ENCODE measurements at places on chromosomes 12 and 14.

DNA sequence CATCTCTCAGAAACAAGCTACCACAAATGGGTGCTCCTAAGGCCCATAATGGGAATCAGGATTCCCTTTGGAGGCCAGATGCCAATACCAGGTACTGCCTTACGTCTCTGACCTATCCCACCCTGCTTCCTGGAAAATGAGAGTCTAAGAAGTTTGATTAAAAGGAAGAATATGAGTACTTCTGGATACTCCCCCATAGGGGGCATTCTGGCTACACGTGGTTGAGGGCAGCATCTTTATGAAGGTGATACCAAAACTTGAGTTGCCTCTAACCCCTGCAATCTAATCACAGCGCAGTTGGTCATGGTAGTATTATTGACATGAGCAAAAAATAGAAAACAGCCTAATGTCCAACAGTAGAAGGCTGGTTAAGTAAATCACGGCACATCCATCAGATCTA, 184.2 kb upstream of the LHX5 start:
- DNase-seq = no peak

DNA sequence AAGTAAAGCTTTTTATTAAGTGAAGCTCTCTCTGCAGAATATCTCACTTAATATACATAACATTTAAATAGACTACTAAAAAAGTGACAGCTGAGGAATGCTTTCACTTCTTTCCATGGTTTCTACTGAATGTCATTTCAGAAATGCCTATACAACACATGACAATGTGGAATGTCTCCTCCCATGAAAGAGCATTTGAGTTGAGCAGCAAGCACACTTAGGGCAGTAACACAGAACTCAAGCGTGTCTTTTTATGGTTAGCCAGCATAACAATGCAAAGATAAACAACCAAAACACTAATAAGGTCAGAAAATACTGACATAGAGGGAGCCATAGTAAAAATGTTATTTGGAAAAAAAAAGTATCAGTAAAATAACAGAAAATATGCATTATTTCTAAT, 9.4 kb downstream of the PPP1R12A start:
- no peak for DNase-seq

DNA sequence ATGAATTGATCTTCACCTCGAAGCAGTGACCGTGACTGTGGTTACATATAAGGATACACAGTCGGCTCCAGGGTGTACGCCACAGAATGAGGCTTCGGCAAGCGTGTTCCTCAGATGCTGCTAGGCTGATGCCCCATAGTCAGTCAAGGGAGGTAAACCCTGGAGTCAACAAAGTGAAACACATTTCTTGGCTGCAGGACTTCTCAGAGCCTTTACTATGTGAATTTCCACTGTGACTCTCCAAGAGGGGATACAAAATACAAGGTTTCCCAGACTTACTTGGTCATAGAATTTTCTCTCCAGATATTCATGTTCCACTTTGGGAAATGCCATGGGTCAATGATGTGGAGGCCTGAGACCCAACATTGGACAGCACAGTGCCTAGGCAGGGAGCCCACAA, 260.6 kb downstream of the BCL11B start:
- DNase-seq = no peak

- no peak for DNase-seq
These were observed 173.2 kb downstream of the MED13L start for GRCh38 chr12:116104167-116104767.

GRCh38 chr12:71786829-71787228, 32.2 kb downstream of the RAB21 start:
- DNase-seq = no peak

All from NCI-H1048 (cell line).